H9 (cell line): ENCODE measurements at places on chromosomes 1 and 21.

DNA sequence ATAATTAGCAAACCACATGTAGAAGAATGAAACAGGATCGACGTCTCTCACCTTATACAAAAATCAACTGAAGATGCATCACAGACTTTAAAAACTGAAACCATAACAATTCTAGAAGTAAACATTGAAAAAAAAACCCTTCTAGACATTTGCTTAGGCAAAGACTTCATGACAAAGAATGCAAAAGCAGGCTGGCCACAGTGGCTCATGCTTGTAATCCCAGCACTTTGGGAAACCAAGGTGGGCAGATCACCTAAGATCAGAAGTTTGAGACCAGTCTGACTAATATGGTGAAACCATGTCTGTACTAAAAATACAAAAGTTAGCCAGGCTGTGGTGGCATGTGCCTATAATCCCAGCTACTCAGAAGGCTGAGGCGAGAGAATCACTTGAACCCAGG, 1351.7 kb downstream of the MRPL39 start:
- DNase-seq = no peak

- DNase-seq = no peak
These were observed 103.8 kb upstream of the USP25 start for GRCh38 chr21:15626031-15626430.

DNA sequence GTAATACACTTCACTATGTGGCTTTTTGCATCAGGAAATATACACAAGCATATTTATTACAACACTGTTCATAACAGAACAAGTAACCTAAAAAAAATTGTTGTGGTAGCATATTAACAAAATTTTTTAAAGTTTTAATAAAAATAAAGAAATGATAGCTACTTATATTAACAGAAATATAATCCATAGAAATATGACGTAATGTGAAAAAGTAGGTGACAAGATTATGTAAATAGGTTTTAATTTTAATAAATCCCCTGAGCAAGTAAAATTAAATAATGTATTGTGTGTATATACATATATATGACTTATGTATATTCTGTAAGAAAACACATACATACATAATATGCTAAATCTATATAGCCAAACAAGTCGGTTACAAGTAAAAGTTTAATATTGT, 359.9 kb downstream of the SEC16B start:
- DNase-seq = no peak

DNA sequence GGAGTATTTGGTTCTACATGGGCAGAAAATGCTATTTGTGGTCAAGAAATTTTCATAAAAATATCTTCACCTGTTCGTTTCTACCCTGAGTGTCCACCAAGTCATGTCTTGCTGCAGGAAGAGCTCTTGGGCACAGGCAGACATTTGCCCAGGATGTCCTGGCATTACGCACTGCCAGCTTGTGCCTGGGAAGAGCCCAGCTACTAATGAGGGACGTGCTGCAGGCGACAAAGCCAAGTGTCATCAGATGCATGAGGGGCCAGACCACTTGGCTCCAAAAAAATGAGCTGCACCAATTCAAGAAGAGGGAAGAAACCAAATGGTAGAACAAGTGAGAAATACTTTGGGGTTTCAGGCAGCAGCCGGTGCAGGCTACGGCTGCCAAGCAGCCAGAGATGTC, 12.9 kb downstream of the RNU5D-1 start:
- no peak for DNase-seq

- no peak for DNase-seq
These were observed 66.6 kb downstream of the BCAR3 start for GRCh38 chr1:93614986-93615581.

- no peak for DNase-seq
These were observed 6.0 kb upstream of the SMIM12 start for GRCh38 chr1:34865573-34865972.

DNA sequence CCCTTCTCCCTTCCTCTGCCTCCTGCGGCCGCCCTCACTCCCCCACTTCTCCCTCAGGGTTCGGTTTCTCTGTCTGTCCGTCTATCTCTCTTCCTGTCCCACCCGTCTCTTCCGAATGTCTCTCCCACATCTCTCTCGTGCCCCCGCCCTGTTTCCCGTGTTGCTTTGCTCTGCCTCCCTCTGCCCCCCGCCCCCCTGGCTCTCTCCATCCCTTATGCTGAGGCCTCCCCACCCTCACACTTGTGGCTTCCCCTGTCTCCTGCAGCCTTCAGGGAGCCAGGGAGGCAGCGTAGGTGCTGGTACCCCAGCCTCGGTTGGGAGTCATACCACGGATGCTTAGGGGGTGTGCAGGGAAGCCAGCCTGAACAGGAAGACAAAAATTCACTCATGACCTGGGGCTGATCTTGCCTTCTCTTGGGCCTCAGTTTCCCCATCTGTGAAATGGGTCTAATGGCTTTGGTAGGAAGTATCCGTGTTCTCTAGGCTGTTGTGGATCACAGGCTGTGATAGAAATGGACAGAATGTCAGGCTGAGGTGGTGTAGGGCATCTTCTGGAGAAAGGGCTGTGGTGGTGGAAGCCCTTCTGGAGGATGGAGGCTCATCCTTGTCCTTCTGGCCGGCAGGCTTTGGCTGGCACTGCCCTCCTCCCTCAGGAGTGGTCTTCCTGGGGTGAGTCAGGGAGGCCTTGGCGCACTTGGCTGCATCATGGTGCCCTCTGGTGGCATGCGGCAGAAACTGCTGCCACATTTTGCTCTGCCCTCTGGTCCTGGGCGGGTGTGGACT, 55.5 kb downstream of the FOXO6 start:
- DNase-seq = peak; percentile 85

DNA sequence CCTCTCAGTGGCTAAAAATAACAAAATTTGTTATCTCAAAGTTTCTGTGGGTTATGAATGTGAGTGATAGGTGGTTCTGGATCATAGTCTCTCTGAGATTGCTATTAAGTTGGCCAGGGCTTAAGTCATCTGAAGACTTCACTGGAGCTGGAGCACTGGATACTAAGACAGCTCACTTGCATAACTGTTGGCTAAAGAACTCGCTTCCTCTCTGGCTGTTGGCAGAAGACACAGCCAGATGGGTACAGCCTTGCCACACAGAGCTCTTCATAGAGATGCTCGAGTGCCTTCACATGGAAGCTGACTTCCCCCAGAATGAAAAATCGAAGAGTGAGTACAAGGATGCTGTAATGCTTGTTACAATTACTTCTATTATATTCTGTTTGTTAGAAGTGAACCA, 333.8 kb downstream of the ZP4 start:
- no peak for DNase-seq

- no peak for DNase-seq
These were observed 26.5 kb downstream of the TAF5L start for GRCh38 chr1:229599218-229599954.

GRCh38 chr1:82880506-82880905, 1079.8 kb downstream of the ADGRL2 start:
- DNase-seq = no peak

DNA sequence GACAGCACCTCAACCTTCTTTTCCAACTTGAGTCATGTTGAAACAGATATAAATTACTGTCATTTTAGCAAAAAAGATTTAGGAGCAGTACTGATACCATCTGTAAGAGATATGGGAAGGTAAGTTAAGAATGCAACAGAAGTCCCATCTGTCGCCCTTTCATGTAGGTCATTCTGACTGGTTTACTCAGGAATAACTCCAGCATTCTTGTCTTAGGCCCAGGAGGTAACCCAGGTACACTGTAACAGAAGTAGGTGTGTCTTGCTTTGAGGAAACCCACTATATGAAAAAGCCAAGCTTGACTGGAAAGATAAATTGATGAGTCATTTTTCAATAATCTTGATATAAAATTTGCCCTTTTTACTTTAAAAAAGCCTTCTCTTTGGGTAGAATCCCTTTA, 35.4 kb downstream of the PGM1 start:
- no peak for DNase-seq

DNA sequence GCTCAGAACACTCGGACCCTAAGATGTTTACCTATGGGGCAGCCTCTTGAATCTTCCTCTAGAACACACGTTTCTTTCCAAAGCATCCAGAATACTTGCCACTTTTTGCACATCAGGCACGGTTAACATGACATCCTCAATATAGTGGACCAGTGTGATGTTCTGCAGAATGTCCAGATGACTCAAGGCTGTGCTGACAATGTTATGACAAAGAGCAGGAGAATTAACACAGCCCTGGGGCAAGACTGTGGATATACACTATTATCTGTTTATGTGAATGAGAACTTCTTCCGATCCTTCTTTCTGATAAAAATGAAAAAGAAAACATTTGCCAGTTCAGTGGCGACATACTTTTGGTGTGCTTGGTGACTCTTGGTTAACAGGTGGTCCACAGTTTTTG, 154.3 kb downstream of the PDE4B start:
- DNase-seq = no peak

DNA sequence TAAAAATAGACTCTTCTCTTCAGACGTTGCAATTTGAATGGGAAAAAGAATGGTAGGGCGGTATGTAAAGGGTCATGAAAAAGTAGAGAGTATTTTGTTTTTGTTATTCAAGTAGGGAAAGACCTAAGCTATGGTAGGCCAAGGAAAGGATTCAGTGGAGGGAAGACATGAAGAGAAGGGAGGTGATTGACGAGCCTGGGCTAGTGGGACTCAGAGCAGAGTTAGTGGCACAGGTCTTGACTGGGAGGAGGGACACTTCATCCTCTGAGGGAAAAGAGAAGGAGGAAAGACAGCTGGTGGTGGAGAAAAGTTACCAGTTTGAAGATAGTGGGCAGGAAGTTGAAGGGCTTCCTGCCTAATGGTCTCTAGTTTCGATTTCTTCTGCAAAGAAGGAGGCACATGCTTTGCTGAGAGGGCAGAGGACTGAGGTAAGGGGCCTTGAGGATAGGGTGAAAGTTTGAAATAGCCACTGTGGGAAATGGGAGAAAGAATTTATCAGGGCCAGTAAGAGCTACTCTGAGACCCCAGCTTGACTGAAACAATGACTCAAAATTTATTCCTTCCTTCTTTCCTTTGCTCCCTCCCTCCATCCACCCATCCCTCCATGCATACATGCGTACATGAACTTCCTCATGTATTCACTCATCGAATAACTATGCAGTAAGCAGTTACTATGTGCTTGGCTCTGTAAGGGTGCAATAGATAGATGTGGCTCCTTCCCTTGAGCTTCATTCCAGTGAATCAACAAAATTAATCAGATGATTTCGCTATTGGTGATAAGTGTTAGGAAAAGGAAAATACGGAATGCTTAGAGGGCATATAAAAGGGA, 4.2 kb downstream of the CD48 start:
- no peak for DNase-seq

- no peak for DNase-seq
These were observed 1.2 kb downstream of the PTP4A2 start for GRCh38 chr1:31936981-31937299.

DNA sequence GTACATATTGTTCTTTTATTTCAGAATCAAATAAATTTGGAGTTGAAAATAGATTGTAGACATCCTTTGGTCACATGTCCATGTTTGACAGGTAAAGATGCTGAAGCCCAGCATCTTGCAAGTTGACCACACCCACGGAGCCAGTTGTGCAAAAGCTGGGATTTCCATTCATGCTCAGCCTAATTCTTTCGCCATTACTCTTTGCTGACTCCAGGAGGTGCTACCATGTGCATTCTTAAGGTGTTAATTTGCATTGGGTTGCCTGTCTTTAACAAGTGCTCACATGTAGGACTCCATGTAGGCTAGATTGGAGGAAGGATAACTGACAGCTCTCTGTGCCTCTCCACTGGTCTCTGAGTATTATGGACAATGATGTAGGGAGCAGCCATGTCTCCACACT, 660.7 kb downstream of the LMO4 start:
- DNase-seq = no peak

DNA sequence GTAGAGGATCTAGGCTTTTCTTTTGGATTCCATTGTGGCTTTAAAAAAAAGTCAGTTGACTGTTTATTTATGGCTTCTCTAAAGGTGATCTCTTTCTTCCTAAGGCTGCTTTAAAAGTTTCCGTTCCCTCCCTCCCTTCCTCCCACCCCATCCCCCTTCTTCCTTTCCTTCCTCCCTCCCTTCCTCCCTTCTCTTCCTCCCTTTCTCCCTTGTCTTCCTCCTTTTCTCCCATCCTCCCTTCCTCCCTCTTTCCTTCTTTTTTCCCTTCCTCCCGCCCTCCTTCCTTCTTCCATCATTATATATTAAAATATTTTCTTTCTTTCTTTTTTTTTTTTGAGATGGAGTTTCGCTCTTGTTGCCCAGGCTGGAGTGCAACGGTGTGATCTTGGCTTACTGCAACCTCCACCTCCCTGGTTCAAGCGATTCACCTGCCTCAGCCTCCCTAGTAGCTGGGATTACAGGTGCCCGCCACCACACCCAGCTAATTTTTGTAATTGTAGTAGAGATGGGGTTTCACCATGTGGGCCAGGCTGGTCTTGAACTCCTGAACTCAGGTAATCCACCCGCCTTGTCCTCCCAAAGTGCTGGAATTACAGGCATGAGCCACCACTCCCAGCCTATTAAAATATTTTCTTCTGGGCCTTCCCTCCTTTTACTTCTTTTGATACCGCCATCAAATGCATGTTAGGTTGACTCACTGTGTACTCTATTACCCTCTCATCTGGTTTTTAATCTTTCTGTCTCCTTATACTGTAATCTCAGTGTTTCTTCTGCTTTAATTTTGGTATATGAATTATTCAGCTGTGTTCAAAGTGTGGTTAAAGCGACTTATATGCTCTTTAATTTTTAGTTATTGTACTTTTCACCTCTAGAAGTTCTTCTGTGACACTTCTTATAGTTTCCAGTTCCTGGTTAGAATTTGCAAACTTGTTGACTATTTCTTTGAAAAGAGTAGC, 59.2 kb upstream of the ATP5PO start:
- no peak for DNase-seq

GRCh38 chr1:205012391-205013140, 30.4 kb upstream of the CNTN2 start:
- no peak for DNase-seq

DNA sequence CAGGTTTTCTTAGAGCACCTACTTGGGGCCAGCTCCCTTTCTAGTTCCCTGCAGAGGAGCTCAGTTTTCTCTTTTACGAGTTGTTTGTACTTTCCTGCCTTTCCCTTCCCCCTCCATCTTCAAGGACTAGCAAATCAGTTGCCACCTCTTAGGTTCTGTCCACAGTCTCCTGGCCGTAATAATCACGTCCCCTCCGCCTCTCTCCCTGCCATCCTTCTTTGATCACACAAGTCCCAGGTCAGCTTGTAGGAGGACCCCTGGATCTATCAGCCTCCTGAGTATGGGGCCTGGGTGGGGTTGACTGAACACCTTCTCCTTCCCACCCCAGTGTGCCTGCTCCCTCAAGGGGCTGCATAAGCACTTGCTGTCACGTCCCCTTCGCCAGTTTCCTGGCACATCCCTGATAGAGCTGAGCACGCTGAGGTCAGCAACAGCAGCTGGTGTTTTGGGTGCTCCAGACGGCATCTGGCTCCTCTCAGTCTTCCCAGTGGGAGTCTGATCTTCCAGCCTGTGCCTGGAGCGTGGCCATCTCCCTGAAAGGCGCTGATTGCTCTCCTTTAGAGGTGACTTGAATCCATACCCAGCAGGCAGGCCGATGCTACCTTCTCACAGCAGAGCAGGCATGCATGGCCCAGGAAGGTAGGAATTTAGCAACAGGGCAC, 216.1 kb upstream of the TMEM51 start:
- no peak for DNase-seq

- no peak for DNase-seq
These were observed 883 bp downstream of the LAMTOR2 start for GRCh38 chr1:156055281-156056048.
